ENCODE measurements at places on chromosomes 6 and 20. TPM values are rescaled to one million over a fixed set of nuclear protein-coding genes. Genes with fewer than 3 reads are reported as not detected.

Gene LCA5
- total RNA-seq: not detected

Gene CD93
- not detected for total RNA-seq

Gene SLC32A1
- total RNA-seq: not detected

Gene KHDC1L
- total RNA-seq: 5.8 TPM

Gene JPH2
- not detected for total RNA-seq

Gene ZBTB46
- not detected for total RNA-seq

Gene CST1
- not detected for total RNA-seq

Gene HLA-DOA
- total RNA-seq: 70.0 TPM

Gene PRICKLE4
- 2.8 TPM for total RNA-seq

Gene LAMP5
- not detected for total RNA-seq

Gene BTBD9
- 4.7 TPM for total RNA-seq

Gene DCDC2
- total RNA-seq: 0.11 TPM

Gene GNRH2
- 0.52 TPM for total RNA-seq

Gene C20orf141
- total RNA-seq: not detected

Gene HLA-DRB1
- total RNA-seq: 366 TPM

Gene PLG
- total RNA-seq: not detected

DNA sequence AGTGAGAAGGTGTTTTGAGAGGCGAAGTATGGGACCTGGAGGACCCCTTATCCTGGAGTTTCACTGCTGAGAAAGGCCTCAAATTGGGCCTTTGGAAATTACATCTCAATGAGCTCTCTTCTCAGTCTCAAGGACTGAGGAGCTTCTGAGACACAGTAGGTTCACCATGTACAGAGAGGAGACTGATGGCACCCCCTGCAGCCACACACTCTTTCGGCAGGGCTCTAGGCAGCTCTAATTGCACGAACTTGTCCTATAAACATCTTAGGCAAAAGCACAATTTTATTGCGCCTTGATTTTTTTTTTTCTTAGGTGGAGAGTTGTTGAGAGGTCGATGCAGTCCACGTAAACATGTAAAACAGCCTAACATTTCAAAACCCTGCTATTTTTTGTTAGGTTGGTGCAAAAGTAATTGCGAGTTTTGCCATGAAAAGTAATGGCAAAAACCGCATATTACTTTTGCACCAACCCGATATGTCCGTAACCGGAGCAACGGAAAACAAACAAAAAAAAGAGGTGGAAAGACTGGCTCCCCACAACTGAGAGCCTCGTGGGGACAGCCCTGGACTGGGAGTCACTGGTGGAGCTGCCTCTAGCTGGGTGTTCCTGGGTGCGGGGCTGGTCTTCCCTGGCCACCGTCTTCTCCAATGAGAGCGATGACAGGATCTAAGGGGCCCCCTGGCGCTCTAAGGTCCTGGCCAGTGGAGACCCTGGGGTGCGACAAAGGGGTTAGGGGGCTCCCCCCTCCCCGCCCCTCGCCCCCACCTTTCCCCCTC, 84.0 kb upstream of the EYA2 start:
- no peak for DNase-seq

GRCh38 chr6:49646130-49646824, 9.6 kb upstream of the RHAG start:
- DNase-seq: no peak

- no peak for DNase-seq
These were observed 197.4 kb downstream of the JARID2 start for GRCh38 chr6:15443119-15443830.

GRCh38 chr6:127343809-127344659, 625 bp upstream of the ECHDC1 start:
- peak; percentile 56 for DNase-seq

- no peak for DNase-seq
These were observed 11.2 kb downstream of the SPDEF start for GRCh38 chr6:34544776-34545471.

- no peak for DNase-seq
These were observed 729 bp upstream of the ZHX3 start for GRCh38 chr20:41318271-41318649.

DNA sequence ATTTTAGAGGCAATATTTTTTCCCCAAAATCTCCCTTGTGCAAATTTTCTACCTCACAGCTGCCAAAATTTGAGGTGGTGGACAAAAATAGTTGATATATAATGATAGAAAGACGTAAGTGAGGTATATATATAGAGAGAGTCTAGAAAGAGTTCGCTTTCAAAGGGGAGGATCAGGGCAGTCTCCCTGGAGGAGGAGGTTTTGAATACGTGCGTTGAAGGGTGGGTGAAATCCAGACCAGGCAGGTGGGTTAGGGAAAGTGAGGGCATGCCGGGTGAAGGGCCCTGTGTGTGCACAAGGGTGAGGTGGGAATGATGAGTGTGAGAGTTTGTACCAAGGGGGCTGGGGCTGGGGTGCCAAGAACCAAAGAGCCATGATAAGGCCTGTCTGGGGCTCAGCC, 100.2 kb downstream of the CEBPB start:
- no peak for DNase-seq

- DNase-seq: no peak
These were observed 4.7 kb downstream of the MMP9 start for GRCh38 chr20:46013322-46013828.

GRCh38 chr6:17470202-17470937, 77.0 kb downstream of the CAP2 start:
- no peak for DNase-seq

DNA sequence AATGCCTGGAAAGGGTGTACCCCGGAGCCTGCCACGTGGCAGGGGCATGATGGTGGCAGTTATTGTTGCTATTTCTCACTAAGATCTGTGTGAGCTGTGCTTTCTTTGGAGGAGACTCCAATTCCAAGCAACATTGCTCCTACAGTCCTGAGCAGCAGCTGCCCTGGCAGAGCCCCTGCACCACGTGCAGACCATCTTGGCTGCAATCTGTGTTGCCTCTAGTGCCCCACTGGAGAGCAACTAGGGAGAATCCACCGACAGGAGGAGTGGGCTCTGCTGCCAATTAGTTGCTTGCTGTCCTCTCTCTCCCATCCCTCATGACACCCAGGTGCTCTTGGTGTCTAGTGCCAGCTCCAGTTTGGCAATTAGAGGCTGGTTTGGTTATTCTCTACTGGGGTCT, 116.0 kb downstream of the PXDC1 start:
- DNase-seq: no peak

GRCh38 chr6:131685266-131685780, 15.9 kb downstream of the OR2A4 start:
- DNase-seq: no peak

- DNase-seq: no peak
These were observed 26.1 kb upstream of the JAG1 start for GRCh38 chr20:10699941-10700340.

GRCh38 chr20:10200330-10200729, 18.3 kb upstream of the SNAP25 start:
- no peak for DNase-seq

GRCh38 chr6:137297887-137298286, 78.7 kb upstream of the IFNGR1 start:
- DNase-seq: no peak

- no peak for DNase-seq
These were observed 79.0 kb upstream of the B3GAT2 start for GRCh38 chr6:71035871-71036270.

DNA sequence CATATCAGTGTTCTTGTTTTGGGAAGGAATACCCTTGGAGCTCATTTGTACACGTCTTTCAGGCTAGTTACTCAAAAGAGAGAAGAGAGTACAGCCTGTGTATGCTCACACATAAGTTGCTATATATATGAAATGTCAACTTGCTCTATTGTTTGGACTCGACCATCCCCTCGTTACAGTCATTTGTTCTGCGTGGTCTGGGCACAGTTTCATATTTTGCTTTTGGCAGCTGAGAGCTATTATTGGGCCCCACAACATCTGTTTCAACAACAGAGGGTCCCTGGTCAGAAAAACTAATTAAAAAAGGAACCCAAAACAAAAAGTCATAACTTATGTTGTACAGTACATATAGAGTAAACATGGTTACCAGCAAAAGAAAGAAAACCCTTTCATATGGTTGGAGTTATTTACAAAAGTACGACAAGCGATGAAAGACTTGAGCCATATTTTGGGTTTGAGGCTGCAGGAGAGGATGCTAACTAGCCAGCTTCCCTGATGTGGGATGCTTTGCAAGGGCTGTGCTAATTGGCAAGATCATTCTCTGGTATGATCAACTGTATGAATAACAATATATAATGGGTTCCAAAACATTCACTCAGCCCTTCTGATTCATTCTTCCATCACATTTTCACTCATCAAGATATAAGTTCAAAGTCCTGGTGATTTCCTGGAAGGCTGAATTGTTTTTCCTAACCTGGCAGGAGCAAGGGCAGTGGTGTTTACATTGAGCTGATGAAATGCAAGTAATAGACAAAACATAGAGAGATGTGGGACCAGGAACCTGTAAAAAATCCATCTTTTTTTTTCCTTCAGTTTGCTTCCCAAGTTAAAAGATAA, 137.9 kb downstream of the RPS12 start:
- no peak for DNase-seq

DNA sequence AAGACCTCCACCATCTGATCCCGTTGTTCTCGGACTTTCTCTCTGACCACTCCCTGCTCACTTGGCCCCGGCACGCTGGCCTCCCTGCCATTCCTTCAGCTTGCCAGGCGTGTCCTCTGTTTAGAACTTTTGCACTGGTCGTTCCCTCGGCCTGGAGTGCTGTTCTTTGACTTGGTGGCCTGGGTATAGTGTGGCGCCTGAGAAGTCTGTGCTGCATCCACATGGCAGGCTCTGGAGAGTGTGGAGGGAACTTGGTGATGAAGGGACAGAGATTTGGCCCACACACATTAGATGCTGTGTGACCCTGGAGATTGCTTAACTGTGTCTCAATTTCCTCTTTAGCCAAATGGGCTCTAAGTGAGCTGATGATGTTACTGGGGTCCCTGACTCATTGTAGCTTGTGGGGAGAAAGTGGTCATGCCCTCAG, 13.0 kb upstream of the TGM2 start:
- DNase-seq: no peak
